Stimulated activated naive CD8-positive, alpha-beta T cell treated with anti-CD3 and anti-CD28 coated beads, Interleukin-15, Interleukin-2, amounts not matched to agents 100 U/mL and 50 U/mL, for 24 hours (primary cell): ENCODE measurements at places on chromosomes 7 and 10.

GRCh38 chr10:82742478-82742877 is 867.5 kb downstream of the NRG3 start:
- no peak for DNase-seq

- DNase-seq, result no peak
Observed at GRCh38 chr10:52523696-52524095, 209.6 kb downstream of the DKK1 start.

- no peak for DNase-seq
Observed at GRCh38 chr7:28187012-28187411, 6.4 kb upstream of the JAZF1 start.

- no peak for DNase-seq
Observed at GRCh38 chr10:16960551-16960950, 143.3 kb upstream of the RSU1 start.
